ENCODE measurements at places on chromosomes 11 and 22. TPM values are rescaled to one million over a fixed set of nuclear protein-coding genes. Genes with fewer than 3 reads are reported as not detected.
A peak's percentile ranks its signal among the peaks of the same experiment; 100 is the strongest.

GRCh38 chr11:660281-660680 lies 23.2 kb downstream of the DRD4 start:
- peaks cover 5% of the 10 kb centered on the region for H3K36me3 ChIP-seq
- no peaks in the 10 kb centered on the region for H3K27me3 ChIP-seq
- H3K4me3 ChIP-seq: no peak overlapping the region
- no peak overlapping the region for H3K27ac ChIP-seq
- no peaks in the 10 kb centered on the region for H3K4me1 ChIP-seq

The OR52M1 gene
- not detected for total RNA-seq

GRCh38 chr22:30921108-30921507 lies 47.5 kb downstream of the MORC2 start:
- peak overlapping the region; percentile 63 for H3K4me3 ChIP-seq
- no peak for DNase-seq

- no peak for DNase-seq
- H3K4me3 ChIP-seq: no peak overlapping the region
- H3K27ac ChIP-seq: no peak overlapping the region
- no peaks in the 10 kb centered on the region for H3K36me3 ChIP-seq
- no peaks in the 10 kb centered on the region for H3K27me3 ChIP-seq
Observed at GRCh38 chr11:92657226-92657625, 312.2 kb upstream of the MTNR1B start.

DNA sequence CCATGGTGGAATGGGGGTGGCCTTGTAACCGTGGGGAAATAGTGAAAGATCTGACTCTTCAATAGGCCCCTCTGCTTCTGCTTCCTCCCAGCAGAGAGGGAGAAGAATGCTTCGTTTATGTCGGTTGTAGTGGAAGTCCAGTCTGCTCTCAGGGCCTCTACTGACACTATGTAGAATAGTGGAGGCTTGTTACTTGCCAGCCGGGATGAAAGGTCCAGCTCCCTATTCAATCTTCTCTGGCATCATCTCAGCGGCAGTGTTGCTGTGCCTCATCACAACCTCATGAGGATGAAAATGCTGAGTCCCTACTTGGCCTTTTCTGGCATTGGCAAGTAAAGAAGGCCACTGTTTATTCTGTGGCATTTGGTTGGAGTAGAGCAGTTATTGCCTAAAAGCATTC lies 820.9 kb upstream of the TENM4 start:
- no peaks in the 10 kb centered on the region for H3K36me3 ChIP-seq
- H3K27ac ChIP-seq: no peak overlapping the region
- no peaks in the 10 kb centered on the region for H3K27me3 ChIP-seq
- no peak overlapping the region for H3K4me3 ChIP-seq

DNA sequence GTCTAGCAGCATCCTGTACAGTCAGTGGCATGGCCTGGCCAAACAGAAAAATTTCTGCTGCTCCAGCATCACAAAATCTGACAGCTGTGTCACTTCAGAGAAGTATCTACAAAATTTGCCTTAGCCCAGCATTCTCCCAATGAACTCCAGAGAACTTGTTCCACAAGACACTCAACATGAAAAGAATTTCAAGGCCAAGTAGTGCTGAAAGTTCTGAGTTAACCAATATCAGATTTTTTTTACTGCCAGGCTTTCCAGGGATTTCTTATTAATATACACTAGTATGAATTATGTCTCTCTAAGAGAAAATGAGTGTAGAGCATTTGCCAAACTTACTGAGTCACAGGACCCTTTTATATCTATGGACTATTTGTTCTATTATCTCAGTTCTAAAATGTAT lies 68.8 kb downstream of the OR5AK2 start:
- DNase-seq: no peak
- no peaks in the 10 kb centered on the region for H3K36me3 ChIP-seq
- H3K27ac ChIP-seq: no peak overlapping the region
- no peak overlapping the region for H3K4me3 ChIP-seq
- H3K4me1 ChIP-seq: no peaks in the 10 kb centered on the region

GRCh38 chr11:12229450-12230229 lies 119.2 kb downstream of the MICAL2 start:
- DNase-seq: no peak
- H3K4me3 ChIP-seq: no peak overlapping the region
- peak overlapping the region; percentile 31 for H3K27ac ChIP-seq
- peaks cover 29% of the 10 kb centered on the region for H3K4me1 ChIP-seq

- no peak overlapping the region for H3K4me3 ChIP-seq
- H3K4me1 ChIP-seq: no peaks in the 10 kb centered on the region
- DNase-seq: no peak
- no peaks in the 10 kb centered on the region for H3K36me3 ChIP-seq
- H3K27ac ChIP-seq: no peak overlapping the region
- peaks cover 17% of the 10 kb centered on the region for H3K27me3 ChIP-seq
Observed at GRCh38 chr22:43928908-43929307, 5.3 kb downstream of the PNPLA3 start.

The C22orf15 gene
- total RNA-seq: 0.99 TPM

The LAYN gene
- 0.71 TPM for total RNA-seq

DNA sequence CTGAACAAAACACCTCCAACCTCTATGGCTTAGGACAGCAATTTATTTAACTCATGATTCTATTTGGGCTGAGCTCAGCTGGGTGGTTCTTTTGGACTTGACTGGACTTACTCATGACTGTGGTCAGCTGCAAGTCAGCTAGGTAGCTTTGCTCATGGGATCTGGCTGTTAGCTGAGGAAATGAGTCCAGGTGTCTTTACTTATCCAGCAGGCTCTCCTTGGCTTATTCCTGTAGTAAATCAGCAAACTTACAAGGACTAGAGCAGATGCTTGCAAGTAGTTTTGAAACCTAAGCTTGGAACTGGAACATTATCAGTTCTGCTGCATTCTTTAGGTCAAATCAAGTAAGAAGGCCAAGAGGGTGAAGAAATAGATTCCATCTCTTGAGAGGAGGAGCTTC lies 8.0 kb upstream of the HIKESHI start:
- DNase-seq: no peak
- no peak overlapping the region for H3K4me3 ChIP-seq
- H3K4me1 ChIP-seq: peaks cover 31% of the 10 kb centered on the region
- H3K27ac ChIP-seq: no peak overlapping the region
- peaks cover 2% of the 10 kb centered on the region for H3K27me3 ChIP-seq
- no peaks in the 10 kb centered on the region for H3K36me3 ChIP-seq

DNA sequence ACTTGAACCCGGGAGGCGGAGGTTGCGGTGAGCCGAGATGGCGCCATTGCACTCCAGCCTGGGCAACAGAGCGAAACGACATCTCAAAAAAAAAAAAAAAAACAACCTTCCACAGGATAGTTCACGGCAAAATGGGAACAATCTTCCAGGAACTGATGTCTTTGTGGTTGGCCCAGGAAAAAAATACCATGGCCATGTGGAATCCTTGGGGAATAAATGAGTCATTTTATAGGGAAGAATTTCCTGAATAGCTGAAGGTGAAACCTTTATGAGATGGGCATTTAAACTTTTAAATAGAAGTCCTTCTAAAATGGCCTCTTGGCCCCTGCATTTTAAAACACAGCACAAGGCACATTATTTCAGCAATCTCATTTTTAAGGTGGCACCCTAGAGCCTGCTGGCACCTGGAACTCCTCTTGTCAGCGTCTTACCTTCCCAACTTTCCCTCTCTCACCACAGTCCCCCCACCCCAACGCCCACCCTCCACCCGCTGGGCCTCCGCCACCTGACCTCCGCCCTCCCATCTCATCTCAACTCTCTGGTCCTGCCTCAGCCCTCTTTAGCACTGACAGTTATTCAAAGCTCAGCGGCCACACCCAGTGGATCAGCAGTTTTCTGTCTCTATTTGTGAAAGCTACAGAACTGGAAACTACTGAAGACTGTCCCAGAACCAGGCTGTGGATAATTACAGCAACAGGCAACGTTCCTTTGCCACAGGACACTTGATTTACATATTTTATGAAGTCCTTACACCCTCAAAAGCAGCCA lies 43.1 kb downstream of the SCGB1A1 start:
- peaks cover 3% of the 10 kb centered on the region for H3K4me1 ChIP-seq
- no peak for DNase-seq
- H3K36me3 ChIP-seq: no peaks in the 10 kb centered on the region

DNA sequence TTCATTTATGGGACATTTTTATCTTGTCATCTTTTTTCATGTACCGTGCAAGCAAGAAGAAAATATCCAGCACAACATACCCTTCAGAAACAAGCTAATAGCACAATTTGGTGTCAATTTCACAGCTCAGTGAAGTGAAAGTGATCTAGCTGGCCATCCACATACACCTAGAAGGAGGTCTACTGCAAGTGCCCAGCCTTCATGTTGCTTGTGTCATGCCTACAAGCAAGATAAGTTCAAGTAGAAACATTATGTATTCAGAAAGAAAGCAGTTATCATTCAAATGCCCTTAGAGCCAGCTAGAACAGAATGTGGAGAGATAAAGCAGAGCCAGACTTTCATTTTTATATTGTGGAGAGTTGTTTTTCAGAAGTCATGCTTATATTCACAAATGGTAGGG lies 325.7 kb upstream of the PITPNB start:
- DNase-seq: no peak
- H3K27me3 ChIP-seq: no peaks in the 10 kb centered on the region
- H3K27ac ChIP-seq: no peak overlapping the region
- H3K36me3 ChIP-seq: no peaks in the 10 kb centered on the region
- H3K4me3 ChIP-seq: no peak overlapping the region

- H3K36me3 ChIP-seq: no peaks in the 10 kb centered on the region
- H3K27me3 ChIP-seq: peaks cover 34% of the 10 kb centered on the region
- no peak overlapping the region for H3K4me3 ChIP-seq
- no peak for DNase-seq
Observed at GRCh38 chr11:47595029-47595428, 818 bp upstream of the C1QTNF4 start.

DNA sequence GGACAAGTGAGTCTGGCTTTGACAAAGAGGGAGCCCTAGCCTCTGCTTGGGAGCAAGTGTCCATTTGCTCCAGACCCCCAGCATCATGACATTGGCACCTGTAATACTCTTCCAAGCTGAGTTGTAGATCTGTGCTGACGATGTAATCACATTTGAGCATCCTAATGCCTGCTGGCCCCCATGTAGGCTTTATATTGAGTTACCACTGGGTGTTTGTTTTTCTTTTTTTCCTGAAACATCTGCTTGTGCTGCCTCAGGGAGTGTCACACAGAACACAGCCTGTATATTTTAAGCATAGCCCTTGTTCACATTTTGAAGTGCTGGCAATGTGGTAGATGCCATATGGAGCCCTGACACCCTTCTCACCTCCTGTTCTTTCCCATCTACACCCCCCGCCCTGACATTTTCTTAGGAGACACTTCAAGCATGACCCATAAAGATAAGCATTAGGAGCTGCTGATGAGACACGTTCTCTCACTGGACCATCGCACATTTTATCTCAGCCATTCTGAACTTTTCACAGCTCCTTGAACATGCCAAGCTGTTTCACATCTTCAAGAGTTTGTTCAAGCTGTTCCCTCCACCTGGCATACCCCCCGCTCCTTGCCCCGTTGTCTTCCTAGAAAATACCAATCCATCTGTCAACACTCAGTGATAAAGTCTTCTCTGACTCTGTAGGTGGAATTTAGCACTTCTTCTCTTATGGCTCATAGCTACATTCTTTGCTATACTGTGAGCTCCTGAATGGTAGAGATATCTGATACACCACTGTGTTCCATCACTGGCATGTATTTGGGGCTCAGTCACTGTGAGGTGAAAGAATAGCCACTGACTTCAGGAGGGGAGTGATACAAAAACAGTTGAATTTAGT lies 128.7 kb downstream of the TRIM44 start:
- H3K27me3 ChIP-seq: no peaks in the 10 kb centered on the region
- H3K4me3 ChIP-seq: no peak overlapping the region
- H3K4me1 ChIP-seq: peaks cover 8% of the 10 kb centered on the region
- no peak overlapping the region for H3K27ac ChIP-seq
- H3K36me3 ChIP-seq: peaks cover 8% of the 10 kb centered on the region

GRCh38 chr11:120147950-120148270 lies 10.0 kb upstream of the TRIM29 start:
- H3K4me1 ChIP-seq: no peaks in the 10 kb centered on the region
- H3K27me3 ChIP-seq: peaks cover 20% of the 10 kb centered on the region
- no peaks in the 10 kb centered on the region for H3K36me3 ChIP-seq
- no peak overlapping the region for H3K27ac ChIP-seq
- no peak for DNase-seq

GRCh38 chr11:85930879-85931366 lies 75.7 kb downstream of the CCDC83 start:
- H3K27me3 ChIP-seq: peaks cover 34% of the 10 kb centered on the region
- no peak overlapping the region for H3K4me3 ChIP-seq
- DNase-seq: no peak

The MCAM gene
- 1.4 TPM for total RNA-seq

The LDHAL6A gene
- total RNA-seq: 0.15 TPM

The TRIM48 gene
- not detected for total RNA-seq
